ENCODE measurements at places on chromosomes 16 and 17.
A peak's percentile ranks its signal among the peaks of the same experiment; 100 is the strongest.

- peak; percentile 60 for DNase-seq
These were observed 190.6 kb downstream of the SEC14L1 start for GRCh38 chr17:77331301-77331864.

DNA sequence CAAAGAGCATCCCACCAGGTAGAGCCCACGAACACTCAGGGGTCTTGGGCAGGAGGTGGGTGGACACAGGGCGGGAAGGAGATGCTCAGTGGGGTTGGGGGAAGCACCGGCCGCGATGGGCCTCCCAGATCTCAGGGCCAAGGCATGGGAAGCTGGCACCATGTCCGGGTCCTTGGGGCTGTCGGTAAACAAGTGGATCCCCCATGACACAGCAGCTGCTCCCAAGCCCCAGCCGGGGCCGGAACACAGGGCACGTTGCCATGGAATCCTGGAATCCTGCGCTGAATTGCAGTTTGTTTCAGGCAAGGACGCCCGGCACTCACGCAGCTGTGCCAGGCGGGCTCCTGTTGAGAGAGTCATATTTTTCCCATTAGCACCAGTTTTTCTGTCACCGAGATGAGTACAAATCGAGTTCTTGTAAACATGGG, 23.0 kb upstream of the CHMP6 start:
- no peak for DNase-seq

DNA sequence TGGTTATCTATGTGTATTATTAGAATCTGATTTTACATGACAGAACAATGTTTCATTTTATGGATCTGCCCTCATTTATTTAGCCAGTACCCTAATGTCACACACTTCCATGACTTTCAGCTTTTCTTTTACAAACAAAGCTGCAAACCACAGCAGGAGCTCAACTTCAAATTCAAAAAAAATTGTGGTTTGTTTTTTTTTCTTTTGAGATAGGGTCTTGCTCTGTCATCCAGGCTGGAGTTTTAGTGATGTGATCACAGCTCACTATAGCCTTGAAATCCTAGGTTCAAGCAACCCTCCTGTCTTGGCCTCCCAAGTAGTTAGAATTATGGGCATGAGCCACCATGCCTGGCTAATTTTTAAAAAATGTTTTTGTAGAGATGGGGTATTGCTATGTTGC, 8.2 kb upstream of the MPRIP start:
- DNase-seq = no peak

GRCh38 chr16:88284101-88284500, 98.7 kb upstream of the ZNF469 start:
- no peak for DNase-seq

DNA sequence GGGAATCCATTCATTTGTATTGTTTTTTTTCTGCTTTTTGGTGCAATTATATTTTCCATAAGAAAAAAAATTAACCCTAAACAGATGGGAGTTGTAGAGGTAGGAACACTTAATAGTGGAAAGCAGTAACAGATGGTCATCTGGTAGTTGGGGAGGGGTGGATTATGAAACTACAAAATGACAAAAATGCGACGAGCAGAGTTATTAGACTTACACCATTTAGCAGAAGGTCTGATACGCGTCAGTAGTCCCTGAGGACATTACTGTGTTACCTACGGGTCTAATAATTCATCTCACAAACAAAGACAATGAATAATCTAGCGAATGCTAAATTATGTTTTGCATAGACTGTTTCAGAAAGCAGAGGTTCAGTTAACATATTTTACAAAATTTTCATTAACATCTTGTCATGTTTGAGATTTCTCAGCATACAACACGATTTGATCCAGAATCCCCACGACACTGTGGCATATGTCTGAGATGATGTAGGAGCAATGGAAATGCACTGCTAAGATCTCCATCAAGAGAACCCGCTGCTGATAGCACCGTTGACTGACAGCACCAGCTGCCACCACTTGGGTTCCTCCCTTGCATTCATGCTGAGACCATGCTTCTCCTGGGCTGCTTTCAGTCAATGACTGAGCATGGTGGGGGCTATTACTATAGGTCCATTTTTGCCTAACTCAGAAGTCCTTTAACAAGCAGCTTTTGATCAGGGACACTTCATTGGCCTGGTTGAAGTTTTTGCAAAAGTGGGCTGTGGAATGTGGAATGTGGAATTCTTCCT, 182.2 kb upstream of the CPHXL start:
- DNase-seq = no peak

DNA sequence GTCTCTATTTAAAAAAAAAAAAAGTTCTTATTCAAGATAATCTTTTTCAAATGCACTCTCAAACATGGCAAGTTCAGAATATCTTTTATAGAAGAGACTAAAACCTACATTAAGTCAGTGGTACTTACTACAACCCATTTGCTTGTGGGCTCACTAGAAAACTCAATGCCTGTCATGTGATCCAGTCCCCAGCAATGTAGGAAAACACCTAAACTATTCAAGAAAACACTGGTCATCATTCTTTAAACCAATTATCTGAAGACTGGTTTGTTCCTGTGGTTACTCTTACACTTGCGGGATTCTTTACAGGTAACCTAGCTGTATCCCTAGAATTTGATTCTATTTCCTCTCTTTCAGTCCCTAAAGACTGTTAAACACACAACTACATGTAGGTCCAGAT, 19.6 kb downstream of the MED13 start:
- DNase-seq = no peak

- DNase-seq = no peak
These were observed 27.8 kb downstream of the COG4 start for GRCh38 chr16:70495425-70496182.

DNA sequence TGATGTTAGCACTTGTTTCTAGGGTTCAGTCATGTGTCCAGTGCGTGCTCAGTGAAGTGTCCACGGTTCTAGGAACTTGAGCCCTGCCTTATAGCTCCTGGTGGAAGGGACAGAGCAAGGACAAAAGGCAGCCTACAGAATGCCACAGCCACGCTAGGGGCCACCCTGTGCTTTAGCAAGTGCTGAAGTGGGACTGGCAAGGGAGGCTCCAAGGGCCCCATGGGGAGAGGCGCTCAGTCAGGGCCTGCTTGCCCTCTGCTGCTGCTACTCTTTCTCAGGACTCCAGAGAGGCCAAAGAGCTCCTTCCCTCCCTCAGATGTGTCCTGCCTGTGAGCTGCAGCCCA, 6.8 kb downstream of the NT5C start:
- DNase-seq = no peak

GRCh38 chr17:33381201-33381600, 88.1 kb upstream of the ASIC2 start:
- DNase-seq = no peak

DNA sequence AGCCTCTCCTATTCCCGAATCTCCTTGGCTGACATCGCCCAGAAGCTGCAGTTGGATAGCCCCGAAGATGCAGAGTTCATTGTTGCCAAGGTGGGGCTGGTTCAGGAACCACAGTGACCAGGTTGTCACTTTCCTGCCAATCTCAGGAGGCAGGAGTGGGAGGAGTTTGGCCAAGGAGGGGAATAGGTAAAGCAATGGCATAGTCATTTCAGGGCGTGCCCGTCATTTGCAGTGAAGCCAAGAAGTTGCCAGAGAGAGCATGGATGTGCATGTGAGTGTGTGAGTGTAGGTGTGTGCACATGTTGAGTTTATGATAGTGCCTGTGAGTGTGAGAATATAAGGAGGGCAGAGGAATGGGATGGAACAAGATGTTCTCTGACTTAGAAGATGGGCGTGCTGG, 14.8 kb downstream of the PSMD3 start:
- no peak for DNase-seq

DNA sequence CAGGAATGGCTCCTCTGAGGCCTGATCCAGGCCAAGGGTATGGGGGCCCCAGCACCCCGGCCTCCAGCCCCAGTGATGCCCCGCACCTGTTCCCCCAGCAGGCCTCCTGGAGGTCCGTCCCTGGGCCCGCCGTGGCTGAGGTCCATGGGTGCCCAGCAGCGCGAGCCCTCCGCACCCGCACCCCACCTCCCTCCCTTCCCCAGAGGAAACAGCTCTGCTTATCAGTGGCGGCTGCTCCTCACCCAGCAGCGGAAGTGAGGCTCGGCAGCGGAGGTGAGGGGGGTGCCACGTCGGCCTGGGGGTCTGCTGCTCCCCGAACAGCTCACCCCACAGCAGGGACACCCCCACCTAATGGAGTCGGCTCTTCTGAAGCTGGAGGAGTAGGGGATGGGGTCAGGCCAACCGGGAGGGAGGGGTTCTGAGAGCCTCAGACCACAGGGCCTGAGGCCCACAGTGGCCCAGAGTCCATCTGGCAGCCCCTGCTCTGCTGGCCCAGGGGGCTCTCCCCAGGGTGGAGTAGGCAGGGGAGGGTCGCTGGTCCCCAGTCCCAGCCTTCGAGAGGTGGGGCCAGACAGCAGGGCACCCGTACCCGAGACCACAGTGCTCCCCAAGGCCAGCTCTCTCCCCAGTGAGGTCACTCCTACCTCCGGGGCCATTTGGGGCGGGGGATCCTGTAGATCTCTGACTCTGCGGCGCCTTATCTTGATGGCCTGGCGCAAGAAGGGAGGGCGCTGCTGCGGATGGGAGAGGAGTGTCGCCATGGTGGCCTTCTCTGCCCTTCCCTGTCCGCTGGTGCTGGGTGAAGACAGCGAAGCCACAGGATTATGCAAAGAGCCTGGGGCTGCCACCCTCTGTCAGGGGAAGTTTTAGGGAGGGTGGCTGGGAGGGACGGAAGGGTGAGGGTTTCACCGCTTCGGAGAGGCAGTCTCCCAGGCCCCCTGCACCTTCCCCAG, at the start of gene UNC13D:
Gene UNC13D (minus strand): TSS at position 828 of the 953 bp plus-strand sequence. CDS start 67 bp downstream, at position 761.
- no peak for DNase-seq

- DNase-seq = peak; percentile 19
These were observed 8.7 kb downstream of the HOXB1 start for GRCh38 chr17:48522031-48522653.

DNA sequence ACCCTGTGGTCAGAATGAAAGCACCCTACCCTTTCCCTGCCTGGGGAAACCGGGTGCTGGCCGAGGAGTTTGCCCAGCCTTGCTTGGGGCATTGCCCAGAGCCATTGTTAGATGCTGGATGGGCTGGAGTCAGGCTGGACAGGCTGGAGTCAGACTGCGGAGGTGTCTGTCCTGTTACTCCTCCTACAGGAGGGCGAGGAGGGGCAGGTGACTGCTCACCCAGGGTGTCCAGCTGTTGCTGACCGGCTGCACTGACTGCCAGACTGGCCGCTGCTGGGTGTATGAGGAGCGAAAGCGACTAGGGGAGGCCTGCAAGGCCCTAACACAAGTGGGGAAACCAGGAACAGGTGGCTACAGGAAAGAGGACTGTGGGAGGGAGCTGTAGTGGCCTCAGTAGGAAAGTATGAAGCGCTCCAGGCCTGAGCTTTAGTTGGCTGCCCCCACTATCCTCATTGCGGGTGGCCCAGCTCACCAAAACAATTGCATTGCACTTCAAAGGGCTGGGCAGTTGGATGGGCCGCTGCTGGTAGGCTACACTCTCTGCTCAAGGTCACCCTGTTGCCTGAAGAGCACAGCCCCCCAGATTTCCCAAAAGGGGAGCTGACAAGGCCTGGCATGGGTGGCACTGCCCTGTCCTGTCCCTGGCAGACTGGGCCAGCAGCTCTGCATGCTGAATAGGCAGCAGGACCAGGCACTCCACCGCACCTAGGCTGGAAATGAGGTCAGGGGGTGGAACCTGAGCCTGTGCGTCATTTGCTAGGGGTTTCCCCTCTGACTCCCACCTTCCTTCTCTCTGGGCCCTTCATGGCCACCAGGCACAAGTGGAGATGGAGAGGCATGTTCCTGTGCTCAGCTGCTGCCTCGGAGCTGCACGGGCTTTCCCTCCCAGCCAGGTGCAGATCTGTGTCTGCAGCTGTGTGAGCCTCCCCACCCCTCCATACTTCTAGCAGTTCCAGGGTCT, 18.4 kb downstream of the LDHD start:
- no peak for DNase-seq

DNA sequence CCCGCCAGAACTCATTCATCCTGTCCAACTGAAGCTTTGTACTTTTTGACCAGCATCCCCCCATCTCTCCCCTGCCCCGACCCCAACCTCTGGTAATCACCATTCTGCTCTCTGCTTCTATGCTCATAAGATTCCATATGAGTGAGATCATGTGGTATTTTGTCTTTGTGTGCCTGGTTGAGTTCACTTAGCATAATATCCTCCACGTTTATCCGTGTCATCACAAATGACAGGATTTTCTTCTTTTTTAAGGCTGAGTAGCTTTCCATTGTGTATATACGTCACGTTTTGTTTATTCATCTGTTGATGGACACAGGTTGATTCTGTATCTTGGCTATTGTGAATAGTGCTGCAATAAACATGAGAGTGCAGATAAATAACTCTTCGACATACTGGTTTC, 278.9 kb downstream of the SNX29 start:
- no peak for DNase-seq

GRCh38 chr17:4317610-4318009, 48.9 kb downstream of the UBE2G1 start:
- DNase-seq = no peak

DNA sequence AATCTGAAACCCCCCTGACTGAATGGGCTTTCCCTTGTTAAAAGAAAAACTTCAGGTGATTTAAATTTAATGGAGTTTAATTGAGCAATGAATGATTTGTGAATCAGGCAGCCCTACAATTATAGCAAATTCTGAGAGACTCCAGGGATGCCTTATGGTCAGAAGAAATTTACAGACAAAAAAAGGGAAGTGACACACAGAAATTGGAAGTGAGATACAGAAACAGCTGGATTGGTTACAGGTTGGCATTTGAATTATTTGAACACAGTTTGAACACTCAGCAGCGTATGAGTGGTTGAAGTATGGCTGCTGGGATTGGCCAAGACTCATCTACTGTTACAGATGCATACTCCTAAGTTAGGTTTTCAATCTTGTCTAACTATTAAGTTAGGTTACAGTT, 19.0 kb upstream of the CPHXL start:
- DNase-seq = no peak

- no peak for DNase-seq
These were observed 401 bp downstream of the ARL16 start for GRCh38 chr17:81683208-81683583.

- DNase-seq = no peak
These were observed 22.3 kb downstream of the SMARCE1 start for GRCh38 chr17:40625311-40625710.

DNA sequence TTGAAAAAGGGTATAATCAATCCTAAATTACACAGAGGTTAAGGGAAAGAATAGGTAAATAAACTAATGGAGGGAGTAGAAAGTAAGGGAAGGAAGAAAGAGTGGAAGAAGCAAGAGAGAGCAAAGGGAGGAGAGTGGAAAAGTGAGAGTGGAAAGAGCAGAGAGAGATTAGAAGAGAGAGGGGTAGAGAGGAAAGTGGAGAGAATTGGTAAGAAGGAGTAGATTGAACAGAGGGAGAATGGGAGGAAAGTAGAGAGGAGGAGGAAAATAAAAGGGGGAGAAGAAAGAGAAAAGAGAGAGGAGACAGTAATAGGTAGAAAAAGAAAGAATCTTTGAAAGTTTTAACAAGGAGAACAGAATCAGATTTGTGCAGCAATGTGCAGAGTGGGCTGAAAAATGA, 24.9 kb downstream of the TERB1 start:
- no peak for DNase-seq

GRCh38 chr17:77836557-77837041, 121.9 kb upstream of the TNRC6C start:
- DNase-seq = no peak

DNA sequence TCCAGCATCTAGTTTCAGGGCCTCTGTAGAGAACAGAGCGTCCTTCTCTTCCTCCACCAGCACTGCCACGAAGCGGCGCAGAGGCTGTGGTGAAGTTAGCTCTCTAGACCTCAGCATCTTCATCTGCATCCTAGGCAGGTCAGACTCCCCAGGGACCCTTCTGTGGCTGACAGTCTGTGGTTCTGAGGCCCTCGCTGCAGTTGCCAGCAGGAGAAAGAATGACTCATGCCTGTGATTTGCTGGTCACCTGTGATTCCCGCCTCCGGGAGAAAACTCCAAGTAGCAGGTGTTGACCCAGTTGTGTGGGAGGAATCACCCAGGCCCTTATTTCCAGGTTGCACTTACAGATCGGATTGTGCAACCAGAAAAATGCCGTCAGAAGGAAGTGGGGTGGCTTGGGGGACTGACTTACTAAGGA, 117.3 kb upstream of the CACNG5 start:
- DNase-seq = no peak

Measured in NCI-H748 treated with DMSO at 0.1 percent for 48 hours (cell line).